Fibroblast of skin of abdomen (primary cell): ENCODE measurements at places on chromosomes 16 and 17.

- no peak for DNase-seq
These were observed 26.0 kb downstream of the TK2 start for GRCh38 chr16:66523861-66524354.

- DNase-seq = peak; percentile 63
These were observed 1.1 kb upstream of the GIT1 start for GRCh38 chr17:29590411-29591145.

- no peak for DNase-seq
These were observed 140.5 kb upstream of the WSCD1 start for GRCh38 chr17:5929721-5930120.

GRCh38 chr16:63539276-63539675, 1503.0 kb upstream of the CDH8 start:
- DNase-seq = peak; percentile 56

DNA sequence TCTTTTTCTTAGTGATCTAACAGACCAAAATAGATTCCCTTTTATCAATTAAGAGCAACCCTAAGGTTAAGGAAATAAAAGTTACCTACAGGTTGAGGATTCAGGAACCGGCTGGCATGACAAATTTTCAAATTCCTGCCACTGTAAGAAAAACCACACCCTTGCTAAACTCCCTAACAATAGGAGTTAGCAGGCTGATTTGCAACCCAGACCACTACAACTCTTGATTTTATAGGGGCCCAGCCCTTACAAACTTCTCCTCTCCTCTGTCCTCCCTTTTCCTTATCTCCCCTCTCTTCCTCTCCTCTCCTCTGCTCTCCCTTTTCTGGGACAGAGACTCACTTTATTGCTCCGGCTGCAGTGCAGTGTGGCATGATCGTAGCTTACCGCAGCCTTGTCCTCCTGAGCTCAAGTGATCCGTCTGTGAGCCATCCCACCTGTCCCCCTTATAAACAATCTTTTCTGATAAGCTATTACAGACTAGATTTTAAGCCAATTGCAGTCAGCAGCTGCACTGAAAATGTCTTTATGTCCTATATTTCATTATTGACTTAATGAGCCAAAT, 418.9 kb downstream of the CDH8 start:
- no peak for DNase-seq

DNA sequence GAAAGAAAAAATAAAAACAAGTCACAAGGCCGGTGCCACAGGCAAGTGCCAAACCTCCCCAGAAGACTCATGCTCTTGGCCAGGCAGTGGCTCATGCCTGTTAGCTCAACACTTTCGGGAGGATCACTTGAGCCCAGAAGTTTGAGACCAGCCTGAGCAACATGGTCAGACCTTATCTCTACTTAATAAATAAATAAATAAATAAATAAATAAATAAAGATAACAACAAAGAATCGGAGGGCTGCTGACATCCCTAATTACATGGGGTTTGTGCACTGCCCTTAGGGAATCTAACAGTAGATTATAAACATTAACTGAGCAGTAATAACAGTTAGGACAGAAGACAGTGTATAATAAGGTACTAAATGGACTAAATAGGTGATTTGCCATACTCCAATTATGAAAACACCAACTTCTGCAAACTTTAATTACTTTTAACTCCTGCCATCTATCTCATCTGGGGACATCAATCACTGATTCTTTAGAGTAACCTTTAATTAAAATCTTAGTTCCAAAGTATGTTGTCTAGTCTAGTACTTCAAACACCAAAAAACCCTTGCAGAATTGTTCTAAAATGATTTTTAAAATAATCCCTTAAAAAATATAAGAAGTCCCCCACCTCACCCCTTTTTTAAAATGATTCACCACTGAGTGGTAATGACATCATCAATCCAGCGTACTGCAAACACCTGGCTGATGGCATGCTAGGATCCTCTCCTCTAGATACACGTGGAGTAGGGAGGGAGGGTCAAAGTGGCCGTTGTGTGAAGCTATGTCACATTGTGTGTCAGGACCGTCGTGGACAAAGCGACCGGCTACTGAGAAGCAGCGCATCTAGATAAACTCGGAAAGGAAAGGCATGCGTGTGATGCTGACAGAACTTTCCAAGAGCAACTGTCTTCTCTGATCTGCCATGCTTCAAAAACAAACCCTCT, 28.5 kb downstream of the CYTH1 start:
- no peak for DNase-seq

- DNase-seq = no peak
These were observed 19.2 kb downstream of the FLOT2 start for GRCh38 chr17:28878158-28878910.

GRCh38 chr17:55567240-55568214, 56.3 kb upstream of the SMIM36 start:
- DNase-seq = no peak

- DNase-seq = no peak
These were observed 87.5 kb downstream of the ASIC2 start for GRCh38 chr17:33205552-33205951.

DNA sequence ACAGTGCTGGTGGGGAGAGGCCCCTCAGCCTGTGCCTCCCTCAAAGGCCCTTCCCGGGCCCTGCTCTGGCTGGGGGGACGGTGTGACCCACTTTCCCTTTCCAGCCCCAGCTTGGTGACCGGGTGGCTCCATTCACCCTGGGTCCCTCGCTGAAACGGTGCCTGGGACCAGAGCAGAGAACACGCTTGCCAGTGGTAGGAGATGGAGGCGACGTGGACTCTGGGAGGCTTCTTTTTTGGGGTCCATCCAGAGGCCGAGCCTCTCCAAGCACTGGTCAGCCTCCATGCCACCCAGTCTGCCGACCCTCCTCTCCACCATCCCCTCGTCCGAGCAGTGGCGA, 7.7 kb downstream of the CENPX start:
- no peak for DNase-seq

- no peak for DNase-seq
These were observed 488.1 kb downstream of the XYLT1 start for GRCh38 chr16:16982614-16983013.

DNA sequence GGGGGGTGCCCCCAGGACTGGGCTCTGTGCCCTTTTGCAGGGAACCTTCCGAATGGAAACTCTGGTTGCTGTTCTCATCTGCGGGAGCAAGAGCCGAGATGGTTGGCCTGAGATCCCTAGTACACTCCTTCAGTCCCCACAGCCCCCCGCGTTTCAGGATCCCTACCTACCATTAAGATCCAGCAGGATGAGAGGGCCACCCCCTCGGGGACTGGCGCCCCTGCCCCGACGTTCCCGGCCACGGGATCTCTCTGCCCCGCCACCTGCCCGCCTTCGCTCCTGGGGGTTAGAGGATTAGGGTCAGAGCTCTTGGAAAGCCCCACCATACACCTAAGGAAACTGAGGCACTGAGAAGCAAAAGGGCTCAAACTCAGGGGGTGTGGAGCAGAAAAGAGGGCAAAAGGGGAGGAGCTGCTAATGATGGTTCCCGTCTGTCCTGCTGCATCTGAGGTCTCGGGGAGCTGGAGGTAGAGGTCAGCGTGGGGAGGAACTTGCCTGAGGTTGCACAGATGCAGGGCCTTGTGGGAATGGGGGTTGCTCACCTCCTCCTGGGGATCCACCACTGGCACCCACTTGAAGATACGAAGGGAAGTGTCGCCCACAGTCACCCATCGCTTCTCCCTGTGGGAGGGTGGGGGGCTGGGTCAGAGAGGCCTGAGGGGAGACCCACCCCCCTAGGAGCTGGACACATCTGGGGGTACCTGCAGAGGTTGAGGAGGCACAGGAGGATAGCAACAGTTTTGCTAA, 1.0 kb downstream of the BCL7C start:
- DNase-seq = no peak

- peak; percentile 30 for DNase-seq
These were observed at the start of gene FLII for GRCh38 chr17:18258356-18259038. Gene FLII, minus strand, starts transcription at chr17:18258738. Its CDS starts 48 bp downstream, at chr17:18258690.

GRCh38 chr17:50664788-50665458, 30.2 kb downstream of the ABCC3 start:
- DNase-seq = no peak

DNA sequence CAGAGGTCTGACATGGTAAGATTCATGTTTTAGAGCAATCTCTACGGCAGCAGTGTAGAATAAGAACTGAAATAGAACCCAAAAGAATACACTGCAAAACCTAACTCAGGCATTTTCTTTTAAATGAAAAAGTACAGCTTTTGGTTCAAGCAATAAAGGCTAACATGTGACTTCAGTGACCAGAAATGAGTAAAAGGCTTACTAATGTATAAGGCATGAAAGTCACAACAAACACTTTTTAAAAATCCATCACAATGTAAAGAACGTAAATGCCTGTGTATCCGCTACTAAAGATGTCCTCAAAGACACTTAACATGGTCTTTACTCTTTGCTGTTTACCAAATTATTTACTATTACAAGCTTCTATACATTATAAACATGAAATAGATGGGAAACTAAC, 16.6 kb downstream of the KIAA0753 start:
- no peak for DNase-seq

DNA sequence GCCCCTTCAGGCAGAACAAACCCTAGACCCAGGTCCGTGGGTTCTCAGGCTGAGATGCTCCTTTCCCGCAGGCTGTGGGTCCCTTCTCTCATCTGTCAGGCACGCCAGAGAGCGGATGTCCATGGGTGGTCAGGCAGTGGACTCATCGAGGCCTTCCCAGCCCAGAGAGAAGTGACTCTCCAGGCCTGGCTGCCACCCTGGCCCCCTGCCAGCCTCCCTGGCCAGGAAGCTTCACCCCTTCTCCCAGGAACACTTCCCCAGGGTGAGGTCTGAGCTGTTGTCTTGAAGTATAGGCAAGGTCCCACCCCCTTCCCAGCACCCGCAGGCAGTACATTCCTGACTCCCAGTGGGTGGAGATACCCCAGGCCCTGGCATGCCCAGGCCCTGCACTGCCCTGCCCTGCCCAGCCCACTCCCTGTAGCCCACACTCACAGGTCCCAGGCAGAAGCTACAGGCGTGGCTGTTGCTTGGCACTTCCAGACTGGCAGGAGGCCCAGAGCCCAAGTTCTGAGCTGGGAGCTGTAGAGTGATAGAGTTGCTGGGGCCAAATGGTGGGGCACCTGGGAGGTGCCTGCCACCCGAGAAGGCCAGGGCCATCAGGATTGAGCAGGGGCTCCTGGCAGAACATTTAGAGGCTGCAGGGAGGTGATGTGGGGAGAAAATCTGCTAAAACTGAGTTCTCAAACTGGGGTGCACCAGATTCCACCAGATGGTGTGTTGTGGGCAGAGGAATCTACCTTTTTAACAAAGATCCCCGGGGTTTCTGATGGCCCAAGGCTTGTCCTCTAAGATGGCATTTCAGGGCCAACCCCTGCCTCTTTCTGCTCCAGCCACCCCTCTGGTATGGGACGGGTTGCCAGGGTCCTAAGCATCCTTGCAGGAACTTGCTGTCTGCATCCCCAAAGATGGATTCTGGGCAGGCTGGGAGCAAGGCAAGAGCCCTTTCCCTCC, 6.7 kb downstream of the ITGA3 start:
- peak; percentile 38 for DNase-seq

DNA sequence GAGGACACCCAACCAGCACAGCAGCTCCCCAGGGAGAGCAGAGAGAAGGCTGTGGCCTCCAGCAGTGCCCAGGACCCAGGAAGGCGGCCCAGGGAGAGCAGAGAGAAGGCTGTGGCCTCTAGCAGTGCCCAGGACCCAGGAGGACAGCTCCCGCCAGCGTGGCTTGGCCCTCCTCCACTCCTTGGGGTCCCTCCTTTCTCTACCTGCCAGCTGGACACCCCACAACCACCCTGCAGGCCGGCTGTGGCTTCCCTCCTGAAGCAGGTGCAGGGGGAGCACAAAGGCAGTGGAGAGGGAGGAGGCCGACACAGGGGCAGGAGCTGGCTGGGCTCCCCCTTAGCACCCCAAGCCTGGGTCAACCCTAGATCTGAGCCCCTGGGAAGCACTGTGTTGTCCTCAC, 54.1 kb upstream of the FASN start:
- no peak for DNase-seq

DNA sequence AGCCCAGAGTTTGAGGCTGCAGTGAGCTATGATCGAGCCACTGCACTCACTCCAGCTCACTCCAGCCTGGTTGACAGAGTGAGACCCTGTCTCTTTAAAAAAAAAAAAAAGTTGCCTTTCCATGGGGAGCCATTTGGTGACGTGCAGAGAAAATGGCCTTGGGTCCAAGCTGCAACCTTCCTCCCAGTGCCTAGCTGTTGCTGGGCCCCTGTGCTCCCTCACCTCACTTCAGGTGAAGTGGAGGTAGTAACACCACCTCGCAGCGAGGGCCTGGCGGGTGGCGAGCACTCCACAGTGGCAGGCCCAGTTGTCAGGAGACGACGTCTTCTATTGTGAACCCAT, 17.4 kb downstream of the SYT17 start:
- DNase-seq = no peak

GRCh38 chr16:12429756-12430155, 373.9 kb downstream of the CPPED1 start:
- DNase-seq = no peak

- no peak for DNase-seq
These were observed 6.8 kb downstream of the LRRC3C start for GRCh38 chr17:39934324-39934723.

DNA sequence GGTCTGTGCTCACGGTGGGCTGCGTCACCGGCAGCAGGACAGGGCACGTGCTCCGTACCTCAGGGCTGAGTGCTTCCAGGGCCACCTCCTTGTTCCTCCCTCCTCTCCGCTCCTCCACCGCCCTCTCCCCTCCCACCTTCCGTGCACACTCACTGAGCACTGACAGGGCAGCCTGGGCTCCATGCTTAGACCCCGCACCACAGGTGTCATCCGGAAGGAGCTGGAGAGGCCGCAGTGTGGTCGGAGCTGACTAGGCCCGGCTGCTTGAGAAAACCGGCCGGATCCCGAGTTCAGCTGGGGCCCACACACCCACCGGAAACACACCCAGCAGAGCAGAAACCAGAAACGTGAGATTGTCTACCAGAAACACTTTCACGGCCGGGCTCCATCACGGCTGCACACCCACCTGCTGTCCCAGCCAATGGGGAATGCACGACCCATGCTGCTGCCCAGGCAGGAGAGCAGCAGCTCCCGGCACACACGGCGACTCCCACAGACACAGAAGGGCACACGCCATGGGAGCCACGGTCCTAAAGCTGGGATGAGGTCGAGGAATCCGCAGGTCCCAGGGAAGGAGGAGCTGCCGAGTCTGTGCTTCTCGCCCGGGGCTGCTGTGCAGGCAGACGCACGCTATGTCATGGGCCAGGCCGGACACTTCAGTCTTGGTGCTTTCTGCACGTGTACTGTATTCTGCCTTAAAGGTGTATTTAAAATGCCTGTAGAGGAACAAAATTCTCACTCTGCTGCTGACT, 55.0 kb upstream of the ZNF469 start:
- no peak for DNase-seq

DNA sequence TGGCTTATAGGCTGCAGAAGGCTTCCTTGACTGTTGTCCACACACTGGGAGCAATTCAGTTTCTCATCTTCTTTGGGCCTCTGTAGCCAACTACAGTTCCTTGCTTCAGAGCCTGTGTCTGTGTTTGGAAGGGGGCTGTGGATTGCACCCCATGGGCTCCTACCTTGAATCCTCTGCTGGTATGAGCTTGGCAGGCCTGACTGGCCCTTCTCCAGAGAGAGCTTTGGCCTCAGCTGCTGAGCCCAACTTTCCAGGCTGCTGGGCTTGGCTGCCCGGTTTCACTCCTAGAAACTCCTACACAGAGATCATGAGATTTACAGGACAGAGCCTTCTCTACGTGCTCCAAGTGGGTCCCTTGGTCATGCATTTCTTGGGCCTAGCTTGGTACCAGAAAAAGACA, 354.4 kb downstream of the SNX29 start:
- DNase-seq = no peak
